ENCODE measurements at places on chromosomes 1 and 21.

DNA sequence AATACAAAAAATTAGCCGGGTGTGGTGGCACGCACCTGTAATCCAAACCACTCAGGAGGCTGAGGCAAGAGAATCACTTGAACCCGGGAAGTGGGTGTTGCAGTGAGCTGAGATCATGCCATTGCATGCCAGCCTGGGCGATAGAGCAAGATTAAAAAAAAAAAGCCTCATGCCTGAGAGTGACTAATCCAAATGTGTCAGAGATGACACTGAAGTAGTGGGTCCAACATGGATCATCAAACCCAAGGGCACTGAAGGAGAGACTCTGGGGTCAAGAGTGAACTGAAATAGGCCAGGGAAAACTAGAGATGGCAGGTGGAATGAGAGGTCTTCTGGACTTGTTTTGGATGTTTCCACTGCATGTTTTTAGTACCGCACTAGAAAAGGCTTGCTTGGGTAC is 10.2 kb upstream of the CACHD1 start:
- no peak for DNase-seq

DNA sequence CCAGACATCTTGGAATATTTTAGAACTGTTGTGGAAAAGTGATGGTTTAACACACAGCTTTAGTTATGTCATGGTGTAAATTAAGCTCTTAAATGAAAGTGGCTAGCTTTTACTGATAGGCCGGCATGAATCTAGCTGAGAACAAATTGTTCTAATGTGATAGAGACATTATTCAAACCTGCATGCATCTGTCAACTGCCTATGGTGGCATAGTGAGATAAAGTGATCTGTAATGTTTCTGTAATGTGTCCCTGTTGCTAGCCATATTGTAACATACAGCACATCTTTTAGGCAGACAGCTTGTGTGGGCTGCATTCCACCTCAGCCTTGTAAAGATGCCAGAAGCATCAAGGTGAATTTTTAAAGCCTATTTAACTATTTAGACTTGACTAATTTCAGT is 16.0 kb downstream of the LRIG2 start:
- no peak for DNase-seq

DNA sequence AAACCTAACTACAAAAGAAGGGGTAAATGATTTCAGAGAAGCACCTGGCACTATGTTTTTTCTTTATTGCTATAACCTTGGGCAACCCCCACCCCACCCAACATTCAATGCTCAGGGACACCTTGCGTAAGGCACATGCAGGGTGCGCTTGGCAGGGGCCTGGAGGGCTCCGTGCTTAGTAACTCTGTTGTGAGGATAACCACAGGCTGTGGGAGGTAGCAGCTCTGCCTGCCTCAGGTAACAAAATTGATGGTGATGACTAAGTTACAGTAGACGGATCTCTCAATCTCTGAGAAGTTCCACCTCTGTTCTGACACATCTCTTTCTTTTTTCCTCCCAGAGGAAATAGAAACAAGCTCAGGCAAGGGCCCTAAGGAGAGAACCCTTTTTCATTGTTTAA is 8.7 kb upstream of the CCN1 start:
- no peak for DNase-seq

DNA sequence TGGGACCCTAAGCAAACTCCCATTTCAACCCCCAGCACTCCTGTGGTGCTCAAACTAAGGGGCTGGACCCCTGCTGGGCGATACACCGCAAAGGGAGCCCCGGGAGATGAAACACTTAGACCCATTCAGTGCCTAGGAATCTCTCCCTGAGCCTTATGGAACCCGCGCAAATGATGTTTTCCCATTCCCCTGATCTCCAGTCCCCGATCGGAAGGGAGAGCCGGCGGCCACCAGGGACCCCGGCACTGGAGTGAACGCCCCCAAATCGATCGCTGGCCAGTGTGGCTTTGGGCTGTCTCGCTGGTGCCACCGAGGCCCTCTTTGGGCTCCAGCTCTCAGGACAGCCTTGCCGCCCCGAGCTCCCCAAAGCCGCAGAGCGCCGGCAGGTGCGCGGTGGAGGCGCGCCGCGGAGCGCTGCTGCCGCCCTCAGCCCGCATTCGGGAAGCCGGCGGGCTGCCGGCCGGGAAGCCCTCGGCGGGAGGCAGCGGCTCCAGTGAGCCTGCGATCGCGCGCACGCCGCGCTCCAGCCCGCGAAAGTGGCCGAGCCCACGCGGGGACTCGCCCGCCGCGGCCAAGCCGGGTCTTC is 1.1 kb downstream of the PLXNA2 start:
- DNase-seq = no peak

DNA sequence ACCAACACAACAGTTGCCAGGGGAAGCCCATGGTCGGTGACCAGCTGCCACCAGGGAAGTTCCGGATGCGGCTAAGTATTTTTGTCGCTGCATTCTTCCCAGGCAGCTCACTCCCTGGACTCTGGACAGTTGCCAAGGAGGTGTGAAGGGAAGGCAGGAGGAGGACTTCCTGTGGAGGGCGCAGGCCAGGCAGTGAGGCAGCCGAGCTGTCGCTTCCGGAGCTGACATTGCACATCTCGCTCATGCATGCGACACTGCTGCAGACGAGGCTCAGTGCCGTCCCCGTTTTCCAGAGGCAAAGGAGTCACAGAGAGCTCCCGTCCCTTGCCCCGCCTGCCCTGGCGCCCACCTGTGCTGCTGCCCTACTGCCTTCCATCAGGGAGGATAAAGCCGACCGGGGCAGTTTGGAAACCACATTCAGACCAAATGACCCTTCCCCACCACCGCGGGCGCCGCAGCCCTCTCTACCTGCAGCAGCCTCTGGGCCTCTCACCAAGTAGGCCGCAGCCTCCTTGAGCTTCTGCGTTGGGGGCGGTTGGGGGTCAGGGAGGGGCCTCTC is 81.4 kb downstream of the NENF start:
- no peak for DNase-seq
